NCI-H446 treated with DMSO at 0.1 percent for 48 hours (cell line): ENCODE measurements at places on chromosomes 3 and 15.

GRCh38 chr3:82462977-82463376 is 701.5 kb upstream of the GBE1 start:
- no peak for DNase-seq

- no peak for DNase-seq
Observed at GRCh38 chr3:40451551-40451950, 5.6 kb upstream of the RPL14 start.

DNA sequence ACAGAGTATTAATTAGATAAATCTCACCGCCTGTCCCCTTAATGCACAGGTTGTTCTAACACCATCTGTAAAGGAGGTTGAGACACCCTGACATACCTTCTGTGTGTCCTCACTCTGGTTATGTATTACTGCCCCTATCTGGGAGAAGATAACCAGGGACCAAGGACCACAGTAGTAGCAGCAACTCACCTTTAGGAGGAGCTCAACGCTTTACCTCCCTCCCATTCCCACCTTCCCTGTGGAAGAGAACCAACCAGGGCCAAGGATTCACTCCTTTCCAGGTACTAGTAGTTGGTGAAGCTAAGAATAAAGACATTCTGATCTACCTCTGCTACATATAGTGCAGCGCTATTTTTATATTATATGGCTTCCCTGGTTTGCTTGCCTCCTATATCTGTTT is 232.6 kb downstream of the MEX3B start:
- DNase-seq = no peak

DNA sequence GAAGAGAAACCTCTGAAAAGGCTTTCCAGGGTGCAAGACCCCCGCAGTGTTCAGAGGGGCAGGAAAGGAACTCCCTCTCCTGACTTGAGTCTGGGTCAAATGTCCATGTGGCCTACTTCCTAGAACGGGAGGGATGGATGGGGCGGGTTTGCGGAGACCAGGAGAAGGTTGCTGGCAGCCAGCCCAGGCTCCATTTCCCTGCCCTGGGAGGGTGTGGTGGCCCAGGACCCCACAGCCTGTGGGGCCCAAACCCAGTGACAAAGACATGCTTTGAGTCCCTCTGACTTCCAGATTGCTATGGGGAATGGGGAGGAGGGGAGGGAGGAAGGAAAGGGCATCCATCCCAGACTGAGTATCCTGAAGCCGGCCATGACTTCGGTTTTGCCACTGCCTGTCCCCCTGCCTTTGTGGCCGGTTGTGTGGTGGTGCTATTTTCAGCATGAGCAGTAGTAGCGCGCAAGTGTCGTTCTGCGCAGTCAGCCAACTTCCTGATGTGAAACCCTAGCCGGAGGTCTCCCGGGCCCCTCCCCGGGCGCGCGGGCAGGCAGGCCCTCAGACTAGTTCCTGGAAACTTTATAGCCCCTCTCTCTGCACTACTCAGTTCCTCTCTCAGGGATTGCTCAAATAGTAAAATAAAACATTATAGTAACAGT is 24.4 kb downstream of the MAGEF1 start:
- DNase-seq = no peak

DNA sequence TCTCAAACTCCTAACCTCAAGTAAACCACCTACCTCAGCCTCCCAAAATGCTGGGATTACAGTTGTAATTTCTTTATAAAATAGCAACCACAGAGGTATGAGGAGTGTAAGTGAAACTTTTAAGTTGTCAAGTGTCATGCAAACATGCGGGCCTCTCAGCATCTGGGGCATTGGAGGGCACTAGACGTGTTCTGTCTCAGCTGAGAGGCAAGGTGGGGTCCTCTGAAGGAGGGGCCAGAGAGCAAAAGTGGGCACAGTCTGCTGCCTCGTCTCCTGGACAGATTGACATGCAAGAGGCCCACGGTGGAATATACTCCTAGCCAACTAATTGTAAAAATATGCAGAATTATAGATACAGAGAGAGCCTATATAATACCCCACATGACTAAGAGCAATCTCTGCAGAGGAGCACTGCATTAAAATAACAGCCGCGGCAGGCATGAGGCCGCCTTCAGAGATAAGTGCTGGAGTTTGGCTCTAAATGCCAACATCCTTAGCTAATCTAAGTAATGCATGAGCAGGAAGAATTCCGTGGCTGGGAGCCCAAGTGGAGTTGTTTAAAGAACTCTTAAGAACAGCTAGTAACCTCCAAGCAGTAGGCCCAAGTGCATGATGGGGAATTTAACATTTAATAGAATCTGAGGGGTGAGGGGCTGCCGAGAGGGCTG is 87.8 kb upstream of the RNU6-1 start:
- peak; percentile 5 for DNase-seq

DNA sequence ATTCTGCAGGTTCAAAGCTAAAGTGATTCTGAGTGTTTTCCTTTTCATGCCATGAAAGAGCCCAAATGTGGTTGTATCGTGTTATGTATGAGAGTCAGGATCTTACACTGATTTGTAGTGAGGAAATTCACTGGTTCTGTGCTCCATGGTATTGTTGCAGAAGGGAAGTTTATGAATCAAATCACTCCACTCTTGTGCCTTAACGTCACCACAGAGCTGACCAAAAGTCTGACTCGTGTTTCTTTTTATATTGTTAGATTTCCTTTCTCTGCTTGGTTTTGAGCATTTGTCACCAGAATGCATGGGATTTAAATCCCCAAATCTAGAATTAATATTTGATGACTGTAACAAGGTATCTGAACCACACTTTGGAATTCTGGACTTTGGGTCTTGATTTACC is 29.1 kb upstream of the SLC30A4 start:
- DNase-seq = no peak

DNA sequence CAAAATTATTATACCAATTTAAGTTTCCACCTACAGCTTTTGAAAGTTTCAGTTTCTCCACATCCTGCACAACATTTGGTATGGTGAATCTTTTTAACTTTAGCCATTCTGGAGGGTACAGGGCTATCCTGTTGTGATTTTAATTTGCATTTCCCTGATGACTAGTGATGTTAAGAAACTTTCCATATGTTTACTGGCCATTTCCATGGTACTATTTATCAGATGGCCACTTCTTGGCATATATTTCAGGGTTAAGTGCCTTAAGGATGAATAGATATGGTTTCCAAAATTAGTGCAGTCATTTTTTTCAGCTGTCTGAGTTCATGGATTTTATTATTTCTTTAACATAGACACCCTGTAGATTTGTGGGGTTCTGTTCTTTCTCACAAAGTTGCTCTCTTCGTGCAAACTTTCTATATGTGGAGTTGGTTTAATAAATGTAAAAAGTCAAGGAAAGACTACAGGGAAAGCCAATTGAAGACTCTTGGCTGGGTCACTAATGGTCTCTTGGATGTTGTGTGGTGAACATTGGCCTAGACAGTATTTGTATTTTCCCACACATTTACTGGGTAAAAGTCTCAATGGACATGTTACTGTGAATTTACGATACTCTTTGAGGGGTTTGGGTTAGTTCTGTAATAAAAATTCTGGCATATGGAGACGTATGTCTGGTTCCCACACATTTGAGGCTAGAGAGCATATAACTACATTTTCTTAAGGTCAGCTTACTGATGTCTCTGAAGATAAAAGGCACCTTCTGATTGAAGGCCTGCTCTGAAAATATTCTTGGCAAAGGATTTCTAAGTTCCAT is 147.5 kb upstream of the PDZRN3 start:
- DNase-seq = no peak

DNA sequence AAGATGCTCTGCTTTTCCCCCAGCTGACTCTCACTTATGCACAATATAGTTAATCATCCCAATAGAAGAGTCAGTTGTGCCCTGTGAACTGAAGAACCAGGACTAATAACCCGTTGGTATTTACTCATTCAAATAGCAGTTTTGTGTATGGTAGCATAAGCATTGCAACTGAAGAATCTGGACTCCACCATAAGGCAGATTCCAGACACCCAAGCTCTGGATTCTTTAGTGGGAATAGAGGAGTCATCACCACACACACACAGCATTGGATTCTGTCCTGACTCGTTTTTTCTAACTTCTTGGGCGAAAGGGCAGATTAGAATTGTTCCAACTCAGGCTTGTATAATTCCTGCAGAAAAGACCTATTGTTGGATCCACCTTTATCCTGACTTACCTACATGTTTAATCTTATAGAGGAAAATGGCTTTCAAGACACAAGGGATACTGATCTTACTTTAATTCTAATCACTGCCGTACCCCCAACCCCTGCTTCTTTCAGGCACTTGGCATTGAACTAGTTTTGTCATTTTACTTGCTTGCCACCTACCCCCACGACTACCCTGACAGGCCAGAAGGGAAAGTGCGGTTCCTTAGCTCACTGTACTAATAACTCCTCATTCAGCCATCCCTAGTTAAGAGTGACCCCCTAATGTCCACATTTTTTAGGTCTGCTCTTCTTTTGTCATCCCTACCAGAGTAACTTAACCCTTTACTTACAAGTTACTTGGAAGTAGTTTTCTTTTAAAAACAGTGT is 42.3 kb downstream of the NKIRAS1 start:
- DNase-seq = no peak

DNA sequence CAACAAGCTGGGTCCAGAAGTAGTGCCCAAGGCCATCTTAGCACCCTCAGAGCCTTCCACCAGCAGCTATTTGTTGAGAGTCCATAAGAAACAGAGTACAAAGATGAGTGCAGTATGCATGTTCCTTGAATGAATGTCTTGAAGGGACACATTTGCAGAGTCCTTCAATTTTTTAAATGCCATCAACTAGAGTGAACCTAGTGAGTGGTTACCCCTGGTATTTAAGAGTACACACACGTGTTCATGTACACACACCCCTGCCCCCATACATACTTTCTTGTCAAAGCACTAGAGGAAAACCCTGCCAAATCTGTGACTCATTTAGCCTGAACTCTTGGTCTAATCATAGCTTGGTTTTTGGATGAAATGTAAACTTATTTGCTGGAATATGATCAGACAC is 84.5 kb upstream of the GALNT15 start:
- peak; percentile 27 for DNase-seq

GRCh38 chr15:77855871-77856270 is 221.6 kb downstream of the TBC1D2B start:
- DNase-seq = no peak

DNA sequence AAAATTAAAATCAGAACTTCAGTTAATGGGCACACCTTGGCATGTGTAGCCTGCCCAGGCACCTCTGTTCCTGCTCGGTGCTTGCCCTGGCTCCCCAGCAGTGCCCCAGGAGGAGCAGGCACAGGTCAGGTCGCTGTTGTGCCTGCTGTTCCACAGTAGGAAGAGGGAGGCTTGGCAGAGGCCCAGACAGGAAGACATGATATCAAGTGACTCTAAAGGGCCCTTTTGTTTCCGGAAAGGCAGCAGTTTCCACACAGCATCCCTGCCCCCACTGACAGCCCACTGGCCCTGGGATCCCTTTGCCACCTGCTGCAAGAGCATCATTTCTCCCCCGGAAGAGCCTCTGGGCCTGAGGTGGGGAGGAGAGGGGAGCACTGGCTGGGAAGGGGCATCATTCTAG is 40.5 kb upstream of the HES1 start:
- DNase-seq = no peak

DNA sequence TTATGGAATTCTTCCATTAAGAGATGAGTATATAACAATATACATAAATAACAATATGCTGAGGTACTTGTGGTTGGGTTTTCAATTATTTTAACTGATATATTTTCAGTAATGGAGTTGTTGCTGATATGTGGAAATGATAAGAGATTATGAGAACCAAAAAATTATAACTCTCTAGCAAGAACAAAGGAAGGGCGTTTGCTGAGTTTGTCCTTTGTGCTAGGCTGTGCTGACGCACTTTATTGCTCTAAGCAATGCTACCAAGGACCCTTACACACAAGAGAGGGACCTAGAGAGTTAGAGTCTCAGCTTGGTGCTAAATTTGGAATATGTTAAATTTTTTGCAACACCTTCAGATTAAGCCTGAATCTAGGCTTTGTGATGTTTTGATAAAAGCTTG is 24.1 kb downstream of the CFAP91 start:
- DNase-seq = no peak

DNA sequence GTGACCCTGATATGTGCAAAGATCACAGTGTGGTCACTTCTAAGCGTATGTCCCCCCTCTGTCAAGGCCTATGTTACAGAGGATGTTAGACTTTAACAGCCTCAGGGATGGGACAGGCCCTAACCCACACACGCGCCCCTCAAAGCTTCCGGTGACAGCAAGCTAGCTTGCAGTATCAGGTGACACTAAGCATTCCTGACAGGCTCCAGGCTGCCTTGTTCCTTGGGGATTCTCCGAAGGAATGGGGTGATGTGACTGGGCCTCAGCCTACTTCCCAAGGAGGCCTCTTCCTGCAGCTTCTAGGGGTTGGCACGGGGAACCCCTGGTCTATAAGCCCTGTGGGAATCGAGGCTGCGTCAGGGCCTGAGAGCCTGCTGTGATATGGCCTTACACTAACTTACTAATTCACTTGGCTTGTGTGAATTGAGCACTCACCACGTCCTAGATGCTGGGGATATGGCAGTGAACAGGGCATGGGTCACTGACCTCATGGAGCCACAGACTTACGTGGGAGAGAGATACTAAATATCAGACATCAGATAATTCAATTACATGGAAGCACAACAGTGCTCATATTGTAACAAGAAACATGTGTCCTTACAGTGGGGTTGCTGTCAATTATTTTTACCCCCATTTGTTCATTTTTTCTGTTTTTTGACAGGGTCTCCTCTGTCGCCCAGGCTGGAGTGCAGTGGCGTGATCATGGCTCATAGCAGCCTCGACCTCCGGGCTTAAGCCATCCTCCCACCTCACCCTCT is 11.4 kb upstream of the SPTBN5 start:
- DNase-seq = no peak

GRCh38 chr15:68629519-68630210 is 50.9 kb downstream of the CORO2B start:
- no peak for DNase-seq
